ENCODE measurements at places on chromosomes 13 and 19. TPM values are rescaled to one million over a fixed set of nuclear protein-coding genes. Genes with fewer than 3 reads are reported as not detected.

AP1M2 gene
- total RNA-seq = 3.0 TPM

- H3K36me3 ChIP-seq = no peaks in the 10 kb centered on the region
- no peak overlapping the region for H3K27ac ChIP-seq
- no peaks in the 10 kb centered on the region for H3K4me1 ChIP-seq
- H3K4me3 ChIP-seq = no peak overlapping the region
Observed at GRCh38 chr13:113597391-113598080, 13.0 kb downstream of the TFDP1 start.

DNA sequence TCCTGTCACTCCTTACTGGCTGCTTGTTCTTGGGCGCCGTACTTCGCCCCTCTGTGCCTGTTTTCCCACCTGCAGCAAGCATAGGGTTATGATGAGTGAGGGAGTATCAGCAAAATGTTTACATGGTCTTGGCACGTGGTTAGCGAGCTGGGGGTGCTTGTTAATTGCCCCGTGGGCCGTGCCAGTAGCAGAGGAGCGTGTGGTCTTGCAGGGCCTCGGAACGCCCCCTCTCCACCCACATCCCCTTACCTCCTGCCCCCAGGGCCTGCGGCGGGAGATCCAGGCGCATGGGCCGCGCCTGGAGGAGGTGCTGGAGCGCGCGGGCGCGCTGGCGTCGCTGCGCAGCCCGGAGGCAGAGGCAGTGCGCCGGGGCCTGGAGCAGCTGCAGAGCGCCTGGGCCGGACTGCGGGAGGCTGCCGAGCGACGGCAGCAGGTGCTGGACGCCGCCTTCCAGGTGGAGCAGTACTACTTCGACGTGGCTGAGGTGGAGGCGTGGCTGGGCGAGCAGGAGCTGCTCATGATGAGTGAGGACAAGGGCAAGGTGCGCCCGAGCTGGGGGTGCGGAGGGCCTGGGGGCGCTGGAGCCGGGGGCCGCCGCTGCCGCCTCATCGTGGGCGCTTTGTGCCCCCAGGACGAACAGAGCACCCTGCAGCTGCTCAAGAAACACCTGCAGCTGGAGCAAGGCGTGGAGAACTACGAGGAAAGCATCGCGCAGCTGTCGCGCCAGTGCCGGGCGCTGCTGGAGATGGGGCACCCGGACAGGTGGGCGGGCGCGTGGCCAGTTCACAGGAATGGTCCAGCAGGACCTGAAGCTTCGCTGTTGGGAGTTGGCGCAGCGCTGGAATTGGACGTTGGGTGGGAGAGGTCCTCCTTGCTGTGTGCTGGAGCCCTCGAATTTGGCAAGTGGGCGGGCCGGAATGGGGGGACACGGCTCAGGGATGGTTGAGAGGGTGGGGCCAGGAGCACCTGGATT lies 22.5 kb upstream of the SHKBP1 start:
- DNase-seq = no peak
- H3K36me3 ChIP-seq = no peaks in the 10 kb centered on the region
- no peak overlapping the region for H3K27ac ChIP-seq
- peaks cover 53% of the 10 kb centered on the region for H3K27me3 ChIP-seq

DNA sequence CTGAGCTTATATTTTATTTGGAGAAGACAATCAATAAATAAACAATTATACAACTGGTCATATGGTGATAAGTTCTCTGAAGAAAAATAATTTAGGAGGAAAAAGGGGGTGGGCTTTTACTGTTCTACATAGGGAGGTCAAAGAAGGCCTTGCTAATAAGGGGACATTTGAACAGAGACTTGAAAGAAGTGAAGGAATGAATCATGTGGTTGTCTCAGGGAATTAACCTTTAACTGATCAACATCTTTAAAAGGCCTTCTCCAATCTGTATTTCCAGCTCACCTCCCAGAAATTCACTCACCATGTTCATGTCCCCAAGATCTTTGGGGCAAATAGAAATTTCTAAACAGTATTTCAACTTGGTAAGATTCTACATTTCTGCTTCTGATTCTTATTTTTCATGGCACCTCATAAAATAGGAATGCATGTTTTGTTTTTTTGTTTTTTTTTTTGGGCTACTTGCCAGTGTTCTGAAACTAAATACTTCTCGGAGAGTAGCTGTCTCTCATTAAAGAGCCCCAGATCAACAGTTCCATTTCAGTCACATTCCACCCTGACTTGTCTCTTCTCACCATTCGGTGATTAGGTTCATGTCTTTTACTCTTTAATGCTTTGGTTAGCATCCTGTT lies 19.2 kb upstream of the LPAR6 start:
- DNase-seq = no peak
- H3K4me3 ChIP-seq = no peak overlapping the region
- peaks cover 9% of the 10 kb centered on the region for H3K4me1 ChIP-seq

DNA sequence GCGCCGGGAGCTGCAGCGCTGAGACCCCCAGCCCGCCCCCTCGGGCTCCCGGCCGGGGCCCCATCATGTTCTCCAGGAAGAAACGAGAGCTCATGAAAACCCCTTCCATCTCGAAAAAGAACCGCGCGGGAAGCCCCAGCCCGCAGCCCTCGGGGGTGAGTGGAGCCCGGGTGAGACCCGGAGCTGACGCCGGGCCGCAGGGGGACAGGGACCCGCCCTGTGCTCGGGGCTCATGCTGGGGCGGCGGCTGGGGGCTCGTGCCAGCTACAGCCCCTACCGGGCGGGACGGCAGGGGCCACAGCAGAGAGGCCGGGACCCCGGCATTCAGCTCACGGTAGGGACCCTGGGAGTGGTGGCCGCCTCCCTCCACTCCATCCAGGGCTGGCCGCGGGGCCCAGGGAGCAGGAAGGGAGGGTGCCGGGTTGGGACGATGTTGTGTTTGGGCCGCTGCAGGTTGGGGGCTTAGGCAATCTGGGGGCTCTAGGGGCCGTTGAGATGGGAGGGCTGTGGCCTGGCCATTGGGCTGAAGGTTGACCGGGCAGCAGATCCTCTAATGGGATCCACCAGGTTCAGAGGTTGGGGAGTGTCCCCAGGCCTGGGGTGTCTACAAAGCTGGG lies 482 bp downstream of the ARHGAP45 start:
- H3K36me3 ChIP-seq = no peaks in the 10 kb centered on the region
- peaks cover 74% of the 10 kb centered on the region for H3K27me3 ChIP-seq
- H3K27ac ChIP-seq = peak overlapping the region; percentile 23

- no peaks in the 10 kb centered on the region for H3K27me3 ChIP-seq
- no peak for DNase-seq
- H3K36me3 ChIP-seq = no peaks in the 10 kb centered on the region
- H3K27ac ChIP-seq = no peak overlapping the region
- no peak overlapping the region for H3K4me3 ChIP-seq
Observed at GRCh38 chr13:34863360-34864135, 78.5 kb upstream of the NBEA start.

DNA sequence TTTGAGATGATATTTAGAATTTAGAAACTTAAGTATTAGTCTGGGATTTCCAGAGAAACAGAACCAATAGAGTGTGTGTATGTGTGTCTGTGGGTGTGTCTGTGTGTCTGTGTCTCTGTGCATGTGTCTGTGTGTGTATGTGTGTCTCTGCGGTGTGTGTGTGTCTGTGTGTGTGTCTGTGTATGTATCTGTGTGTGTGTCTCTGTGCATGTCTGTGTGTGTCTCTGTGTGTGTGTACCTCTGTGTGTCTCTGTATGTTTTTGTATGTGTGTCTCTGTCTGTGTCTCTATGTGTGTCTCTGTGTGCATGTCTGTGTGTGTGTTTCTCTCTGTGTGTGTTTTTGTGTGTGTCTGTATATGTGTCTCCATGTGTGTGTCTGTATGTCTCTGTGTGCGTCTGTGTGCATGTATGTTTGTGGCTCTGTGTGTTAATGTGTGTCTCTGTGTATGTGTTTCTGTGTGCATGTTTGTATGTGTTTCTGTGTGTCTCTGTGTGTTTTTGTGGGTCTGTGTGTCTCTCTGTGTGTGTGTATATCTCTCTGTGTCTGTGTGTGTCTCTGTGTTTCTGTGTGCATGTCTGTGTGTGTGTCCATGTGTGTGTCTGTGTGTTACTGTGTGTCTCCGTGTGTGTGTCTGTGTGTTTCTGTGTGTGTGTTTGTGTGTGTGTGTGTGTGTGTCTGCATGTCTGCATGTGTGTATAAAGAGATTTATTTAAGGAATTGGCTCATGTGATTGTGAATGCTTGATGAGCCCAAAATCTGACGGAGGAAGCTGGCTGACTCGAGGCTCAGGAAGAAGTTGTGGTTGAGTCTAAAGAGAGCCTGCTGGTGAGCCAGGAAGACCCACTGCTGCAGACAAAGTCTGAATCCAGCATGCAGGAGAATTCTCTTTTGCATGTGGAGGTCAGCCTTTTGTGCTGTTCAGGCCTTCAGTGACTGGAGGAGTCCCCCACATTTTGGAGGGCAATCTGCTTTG lies 22.2 kb downstream of the GPR42 start:
- peaks cover 8% of the 10 kb centered on the region for H3K4me1 ChIP-seq
- H3K27me3 ChIP-seq = no peaks in the 10 kb centered on the region
- H3K4me3 ChIP-seq = no peak overlapping the region
- no peak overlapping the region for H3K27ac ChIP-seq
- H3K36me3 ChIP-seq = no peaks in the 10 kb centered on the region

- no peak for DNase-seq
- no peaks in the 10 kb centered on the region for H3K27me3 ChIP-seq
- no peaks in the 10 kb centered on the region for H3K4me1 ChIP-seq
- no peaks in the 10 kb centered on the region for H3K36me3 ChIP-seq
- H3K4me3 ChIP-seq = peak overlapping the region; percentile 16
Observed at GRCh38 chr13:111516712-111517640, 196.5 kb downstream of the TEX29 start.

- no peaks in the 10 kb centered on the region for H3K4me1 ChIP-seq
- DNase-seq = no peak
- H3K36me3 ChIP-seq = no peaks in the 10 kb centered on the region
- no peaks in the 10 kb centered on the region for H3K27me3 ChIP-seq
Observed at GRCh38 chr13:102680842-102681740, 13.8 kb downstream of the METTL21C start.

GRCh38 chr19:35529241-35530218 lies 1.4 kb upstream of the SBSN start:
- no peak overlapping the region for H3K4me3 ChIP-seq
- H3K36me3 ChIP-seq = no peaks in the 10 kb centered on the region
- no peak overlapping the region for H3K27ac ChIP-seq
- no peaks in the 10 kb centered on the region for H3K4me1 ChIP-seq
- peaks cover 54% of the 10 kb centered on the region for H3K27me3 ChIP-seq
